ENCODE measurements at places on chromosomes 3 and 15.
A peak's percentile ranks its signal among the peaks of the same experiment; 100 is the strongest.

DNA sequence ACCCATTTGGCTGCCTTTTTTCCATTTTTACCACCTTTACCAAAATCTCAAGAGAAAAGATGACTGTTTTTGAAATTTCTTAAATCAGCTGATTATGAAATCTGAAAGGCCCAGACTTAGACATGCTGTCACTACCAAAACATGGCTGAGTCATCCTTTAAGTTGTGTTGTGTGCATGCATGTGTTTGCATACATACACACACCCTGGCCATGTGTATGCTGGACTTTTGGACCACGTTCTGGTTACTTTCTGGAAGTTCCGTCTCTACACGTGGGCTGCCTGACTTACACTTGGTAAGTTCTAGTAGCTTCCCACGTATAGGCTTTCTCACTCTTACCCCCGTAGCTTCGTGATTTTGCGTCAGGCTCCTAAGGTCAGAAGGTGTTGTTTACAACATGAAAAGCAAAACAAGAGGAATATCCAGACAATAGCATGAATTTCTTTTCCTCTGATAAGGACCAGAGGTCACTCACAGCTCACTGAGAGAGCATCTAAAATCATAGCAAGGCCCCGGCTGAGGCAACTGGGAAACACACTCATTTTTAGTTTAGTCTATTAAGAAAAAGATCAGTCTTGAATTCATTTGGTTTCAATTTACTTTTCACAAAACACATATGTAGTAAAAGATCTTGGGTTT is 62.4 kb downstream of the COL8A1 start:
- no peak for DNase-seq

GRCh38 chr15:100873029-100873677 is 6.5 kb upstream of the ALDH1A3 start:
- DNase-seq = peak; percentile 75

DNA sequence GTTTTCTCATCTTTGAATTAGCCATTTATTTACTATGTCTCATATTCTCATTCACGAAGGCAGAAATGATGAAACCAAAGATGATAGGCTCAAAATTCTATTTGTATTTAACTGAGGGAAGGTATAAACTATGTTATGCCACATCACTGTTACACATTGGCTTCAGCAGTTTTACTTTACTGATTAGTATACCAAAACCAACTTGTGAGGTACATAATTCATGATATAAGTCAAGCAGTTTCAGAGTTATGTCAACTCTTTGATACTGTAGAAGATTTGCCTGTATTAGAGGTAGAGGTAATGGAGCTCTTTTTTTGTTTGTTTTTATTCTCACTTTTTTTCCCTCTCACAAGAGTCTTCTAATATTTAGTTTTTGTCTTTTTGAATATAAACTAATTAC is 22.9 kb downstream of the CHMP2B start:
- DNase-seq = no peak

DNA sequence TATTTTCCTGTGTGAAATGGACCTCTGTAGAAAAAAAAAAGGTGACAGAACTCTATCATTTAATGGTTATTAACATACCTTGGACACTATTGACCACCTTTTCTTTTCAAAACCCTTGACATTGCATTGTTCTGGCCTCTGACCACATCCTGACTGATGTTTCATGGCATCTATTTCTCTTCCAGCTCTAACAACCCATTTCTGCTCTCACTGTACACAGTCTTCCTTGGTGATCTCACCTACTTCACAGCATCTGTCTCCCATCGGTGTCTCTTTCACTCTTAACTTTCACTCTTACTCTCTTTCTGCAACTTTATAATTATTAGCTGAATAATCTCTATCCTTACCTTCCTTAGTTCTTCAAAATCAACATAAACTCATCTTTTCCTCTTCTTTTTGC is 217.4 kb upstream of the CD96 start:
- DNase-seq = no peak

GRCh38 chr15:71411538-71412482 is 296.5 kb downstream of the THSD4 start:
- no peak for DNase-seq

DNA sequence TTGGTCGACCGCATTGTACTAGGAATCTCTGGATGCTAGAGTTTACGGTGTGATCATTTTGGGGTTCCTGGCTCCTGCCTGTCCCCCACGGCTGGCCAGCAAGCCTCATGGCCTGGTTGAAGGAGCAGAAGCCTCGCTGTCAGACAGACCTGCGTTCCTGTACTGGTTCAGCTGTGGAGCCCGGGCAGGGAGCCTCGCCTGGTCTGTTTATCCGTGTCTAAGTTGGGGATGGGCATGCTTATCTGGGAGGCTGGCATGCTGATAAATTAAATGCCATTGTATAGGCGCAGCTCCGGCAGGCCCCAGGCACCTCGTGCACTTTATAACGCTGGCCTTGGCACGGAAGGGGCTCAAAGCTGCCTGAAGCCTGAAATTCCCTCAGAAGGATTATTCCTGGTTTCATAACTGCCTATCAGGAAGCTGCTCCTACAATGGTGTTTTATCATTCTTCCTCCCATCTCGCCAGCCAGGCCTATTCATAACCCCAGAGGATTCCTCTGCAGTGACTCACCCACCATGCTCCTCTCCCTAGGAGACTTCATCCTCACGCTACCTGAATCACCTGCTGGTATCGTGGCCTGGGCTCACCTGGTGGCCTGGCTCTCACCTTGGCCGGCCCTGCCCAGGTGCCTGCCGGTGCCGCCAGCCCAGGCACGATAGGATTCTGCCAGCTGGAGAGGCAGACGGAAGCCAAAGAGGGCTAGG is 110.9 kb downstream of the ASB7 start:
- DNase-seq = no peak

- DNase-seq = no peak
Measured at GRCh38 chr15:60933900-60934885, 294.9 kb downstream of the RORA start.

- no peak for DNase-seq
Measured at GRCh38 chr15:28901587-28901980, 15.8 kb downstream of the APBA2 start.

GRCh38 chr3:74693251-74693650 is 78.8 kb upstream of the CNTN3 start:
- no peak for DNase-seq

GRCh38 chr15:29046977-29047376 is 161.2 kb downstream of the APBA2 start:
- no peak for DNase-seq

GRCh38 chr3:10558736-10559135 is 53.4 kb upstream of the ATP2B2 start:
- DNase-seq = no peak

DNA sequence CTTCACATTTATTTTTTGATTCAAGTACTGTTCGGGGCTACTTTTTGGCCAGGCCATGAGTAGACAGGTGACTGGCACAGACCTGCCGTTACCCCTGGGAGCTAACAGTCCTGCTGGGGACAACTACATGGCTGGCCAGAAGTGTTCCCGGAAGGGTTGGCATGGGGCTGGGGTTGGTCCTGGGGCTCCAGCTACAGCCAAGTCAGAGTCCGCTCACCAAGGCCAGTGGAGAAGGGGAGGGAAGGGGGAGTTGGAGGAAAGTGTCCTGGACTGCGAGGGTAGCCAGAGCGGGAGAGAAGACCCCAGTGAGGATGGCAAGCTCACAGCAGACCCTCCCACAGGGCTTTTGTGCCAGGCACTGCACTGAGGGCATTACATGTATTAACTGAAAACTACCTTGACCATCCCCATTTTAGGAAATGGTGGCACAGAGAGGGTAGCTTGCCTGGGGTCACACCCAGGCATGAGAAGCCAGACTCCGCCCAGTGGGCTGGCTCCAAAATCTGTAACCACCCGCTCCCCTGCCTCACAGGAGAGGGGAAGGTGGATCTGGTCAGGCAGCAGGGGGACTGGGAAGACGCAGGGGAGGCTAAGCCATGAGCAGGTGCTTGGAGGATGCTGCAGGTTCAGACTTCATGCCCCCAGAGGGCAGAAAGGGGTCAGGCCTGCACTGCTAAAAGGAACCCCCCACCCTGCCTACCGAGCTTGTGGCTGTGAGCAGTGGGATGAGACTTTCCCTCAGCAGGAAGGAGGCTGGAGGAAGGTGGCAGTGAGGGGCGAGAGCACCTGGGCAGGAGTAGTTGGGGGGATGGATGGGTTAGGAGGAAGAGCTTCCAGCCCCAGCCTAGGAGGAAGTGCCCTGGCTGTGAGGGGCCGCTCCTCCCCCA is 38.3 kb upstream of the ESYT3 start:
- DNase-seq = no peak
